ENCODE measurements at places on chromosomes 7 and 10. TPM values are rescaled to one million over a fixed set of nuclear protein-coding genes. Genes with fewer than 3 reads are reported as not detected.
A peak's percentile ranks its signal among the peaks of the same experiment; 100 is the strongest.

CALHM3 gene
- not detected for total RNA-seq

PTPN20 gene
- 14.2 TPM for total RNA-seq

ANXA8L1 gene
- total RNA-seq = 2.4 TPM

VGF gene
- total RNA-seq = not detected

HGF gene
- 5.6 TPM for total RNA-seq

CASTOR2 gene
- total RNA-seq = 35.6 TPM

PKD2L1 gene
- total RNA-seq = 0.44 TPM

GFRA1 gene
- total RNA-seq = 4.9 TPM

NACAD gene
- total RNA-seq = 5.5 TPM

ZNF467 gene
- 10.4 TPM for total RNA-seq

VENTX gene
- total RNA-seq = 1.3 TPM

EPO gene
- not detected for total RNA-seq

ACBD7 gene
- total RNA-seq = not detected

IFT22 gene
- total RNA-seq = 17.0 TPM

GRCh38 chr10:14487488-14487883 lies 156.8 kb upstream of the FRMD4A start:
- no peak for DNase-seq

GRCh38 chr7:29883462-29884398 lies 77.4 kb downstream of the WIPF3 start:
- no peak for DNase-seq

- no peak for DNase-seq
These were observed 62.8 kb downstream of the BICC1 start for GRCh38 chr10:58575491-58575890.

DNA sequence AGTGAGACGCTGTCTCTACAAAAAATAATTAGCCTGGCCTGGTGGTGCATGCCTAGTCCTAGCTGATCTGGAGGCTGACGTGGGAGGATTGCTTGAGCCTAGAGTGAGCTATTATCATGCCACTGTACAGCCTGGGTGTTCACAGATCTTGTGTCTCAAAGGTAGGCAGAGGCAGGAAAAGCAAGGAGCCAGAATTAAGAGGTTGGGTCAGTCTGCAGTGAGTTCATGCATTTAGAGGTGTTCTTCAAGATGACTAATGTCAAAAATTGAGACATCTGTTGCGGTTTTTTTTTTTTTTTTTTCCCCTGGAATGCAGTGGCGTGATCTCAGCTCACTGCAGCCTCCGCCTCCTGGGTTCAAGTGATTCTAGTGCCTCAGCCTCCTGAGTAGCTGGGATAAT lies 5.4 kb downstream of the PPIA start:
- DNase-seq = no peak

GRCh38 chr7:148963583-148964482 lies 64.5 kb downstream of the PDIA4 start:
- no peak for DNase-seq

DNA sequence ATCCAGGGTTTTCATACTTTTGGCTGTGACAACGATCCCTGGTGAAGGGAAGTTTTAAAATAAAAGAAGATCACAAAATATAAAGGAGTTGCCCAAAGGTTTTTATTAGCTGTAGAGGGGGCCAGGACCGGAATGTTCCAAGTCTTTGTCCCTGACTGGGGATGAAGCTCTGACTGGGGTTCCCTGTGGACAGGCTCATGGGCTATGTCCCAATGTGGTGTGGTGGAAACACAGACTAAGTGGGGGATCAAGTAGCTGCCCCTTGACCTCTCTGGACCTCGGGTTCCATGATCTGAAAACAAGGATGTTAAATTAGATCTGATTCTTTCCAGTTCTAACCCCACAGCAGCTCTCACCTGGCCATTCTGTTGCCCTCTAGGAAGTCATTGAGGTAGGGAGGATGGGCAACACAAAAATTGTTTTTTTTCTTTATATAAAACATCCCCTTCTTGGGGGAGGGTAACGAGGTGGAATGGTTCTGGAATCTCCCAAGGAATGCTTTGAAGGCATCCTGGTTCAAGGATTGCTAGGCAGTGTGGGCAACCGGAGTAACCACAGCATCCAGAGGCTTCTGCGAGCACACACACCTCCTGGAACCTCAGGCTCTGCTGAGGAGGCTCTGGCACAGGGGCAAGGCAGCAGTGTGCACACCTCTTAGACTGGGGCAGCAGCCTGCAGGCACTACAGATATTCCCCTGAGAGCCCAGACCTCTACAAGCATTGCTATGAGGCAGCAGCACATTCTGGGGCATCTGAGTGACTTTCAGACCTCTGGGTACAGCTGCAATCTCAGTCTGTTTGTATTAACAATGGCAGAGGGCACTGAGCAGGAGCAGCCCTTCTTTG lies 21.4 kb upstream of the CRYGN start:
- no peak for DNase-seq

- DNase-seq = no peak
These were observed 70.2 kb downstream of the LRGUK start for GRCh38 chr7:134197345-134197744.

- peak; percentile 47 for DNase-seq
These were observed 17.1 kb downstream of the MCU start for GRCh38 chr10:72709041-72709440.

GRCh38 chr7:132610995-132611394 lies 34.7 kb upstream of the PLXNA4 start:
- DNase-seq = no peak

- no peak for DNase-seq
These were observed 50.0 kb upstream of the PPP1R3C start for GRCh38 chr10:91682912-91683311.

DNA sequence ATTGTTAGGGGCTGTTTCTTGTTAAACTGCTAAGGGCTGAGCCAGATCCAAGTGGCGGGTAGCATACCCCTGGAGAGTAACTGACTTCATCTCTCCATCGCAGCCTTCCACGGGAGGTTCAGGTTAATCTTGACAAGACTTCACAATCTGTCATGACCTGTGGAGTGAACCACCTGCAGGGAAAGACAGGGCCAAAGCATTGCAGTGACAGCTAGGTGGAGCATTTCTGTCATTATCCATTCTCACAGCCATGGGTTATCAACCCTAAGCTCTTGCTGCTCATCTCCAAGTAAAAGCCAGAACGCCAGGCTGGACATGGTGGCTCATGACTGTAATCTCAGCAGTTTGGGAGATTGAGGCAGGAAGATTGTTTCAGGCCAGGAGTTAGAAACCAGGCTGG lies 17.2 kb downstream of the ABCC2 start:
- DNase-seq = no peak

GRCh38 chr10:75040576-75040975 lies 70.9 kb upstream of the SAMD8 start:
- no peak for DNase-seq

DNA sequence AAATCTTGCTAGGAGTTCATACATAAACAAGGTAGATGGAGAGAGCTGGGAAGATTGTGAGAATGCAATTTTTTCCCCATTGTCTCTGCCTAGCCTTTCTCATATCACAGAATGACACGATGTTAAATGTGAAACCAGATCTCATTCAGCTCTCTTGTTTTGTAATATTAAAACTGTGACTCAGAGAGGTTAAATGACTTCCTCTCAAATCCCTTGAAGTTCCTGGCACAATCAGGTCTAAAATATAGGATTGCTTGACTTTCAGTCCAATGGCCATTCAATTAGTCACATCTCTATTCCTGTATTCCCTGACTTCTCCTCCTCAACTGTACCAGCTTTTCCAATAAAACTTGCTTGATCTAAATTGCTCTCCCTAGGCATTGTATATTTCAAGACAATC lies 3.1 kb downstream of the ANKRD22 start:
- no peak for DNase-seq

- DNase-seq = peak; percentile 84
These were observed 25.0 kb upstream of the PODXL start for GRCh38 chr7:131581241-131582051.

GRCh38 chr7:131533151-131533559 lies 23.3 kb downstream of the PODXL start:
- peak; percentile 68 for DNase-seq

- no peak for DNase-seq
These were observed 1.4 kb downstream of the ANKMY2 start for GRCh38 chr7:16644157-16644556.

- DNase-seq = no peak
These were observed 73.1 kb upstream of the HECW1 start for GRCh38 chr7:43039346-43039745.

GRCh38 chr10:29658984-29659965 lies 24.5 kb upstream of the SVIL start:
- peak; percentile 62 for DNase-seq

DNA sequence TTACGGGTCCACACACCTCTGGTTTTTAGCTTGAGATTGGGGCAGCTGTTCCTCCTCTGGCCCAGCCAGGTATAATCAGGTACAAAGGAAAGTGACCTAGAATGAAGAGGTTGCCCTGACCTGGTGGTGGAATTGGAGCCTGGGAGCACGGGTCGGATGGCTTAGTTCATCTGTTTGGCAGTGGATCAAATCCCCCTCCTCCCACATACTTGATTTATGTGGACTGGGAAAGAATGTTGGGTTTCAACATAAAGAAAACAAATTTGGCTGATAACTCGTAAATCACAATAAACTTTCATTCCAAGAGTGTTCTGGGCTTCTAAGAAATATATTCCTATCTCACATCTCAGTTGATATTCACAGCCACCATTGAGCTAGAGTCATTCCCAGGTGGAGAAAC lies 186.8 kb downstream of the CUX1 start:
- DNase-seq = no peak

- no peak for DNase-seq
These were observed 145.2 kb downstream of the AUTS2 start for GRCh38 chr7:69743436-69743835.

- DNase-seq = no peak
These were observed 47.7 kb downstream of the LYZL2 start for GRCh38 chr10:30581779-30582380.

GRCh38 chr7:31805209-31805818 lies 118.3 kb downstream of the PPP1R17 start:
- no peak for DNase-seq

- DNase-seq = no peak
These were observed 490 bp downstream of the TNS3 start for GRCh38 chr7:47581438-47581803.

DNA sequence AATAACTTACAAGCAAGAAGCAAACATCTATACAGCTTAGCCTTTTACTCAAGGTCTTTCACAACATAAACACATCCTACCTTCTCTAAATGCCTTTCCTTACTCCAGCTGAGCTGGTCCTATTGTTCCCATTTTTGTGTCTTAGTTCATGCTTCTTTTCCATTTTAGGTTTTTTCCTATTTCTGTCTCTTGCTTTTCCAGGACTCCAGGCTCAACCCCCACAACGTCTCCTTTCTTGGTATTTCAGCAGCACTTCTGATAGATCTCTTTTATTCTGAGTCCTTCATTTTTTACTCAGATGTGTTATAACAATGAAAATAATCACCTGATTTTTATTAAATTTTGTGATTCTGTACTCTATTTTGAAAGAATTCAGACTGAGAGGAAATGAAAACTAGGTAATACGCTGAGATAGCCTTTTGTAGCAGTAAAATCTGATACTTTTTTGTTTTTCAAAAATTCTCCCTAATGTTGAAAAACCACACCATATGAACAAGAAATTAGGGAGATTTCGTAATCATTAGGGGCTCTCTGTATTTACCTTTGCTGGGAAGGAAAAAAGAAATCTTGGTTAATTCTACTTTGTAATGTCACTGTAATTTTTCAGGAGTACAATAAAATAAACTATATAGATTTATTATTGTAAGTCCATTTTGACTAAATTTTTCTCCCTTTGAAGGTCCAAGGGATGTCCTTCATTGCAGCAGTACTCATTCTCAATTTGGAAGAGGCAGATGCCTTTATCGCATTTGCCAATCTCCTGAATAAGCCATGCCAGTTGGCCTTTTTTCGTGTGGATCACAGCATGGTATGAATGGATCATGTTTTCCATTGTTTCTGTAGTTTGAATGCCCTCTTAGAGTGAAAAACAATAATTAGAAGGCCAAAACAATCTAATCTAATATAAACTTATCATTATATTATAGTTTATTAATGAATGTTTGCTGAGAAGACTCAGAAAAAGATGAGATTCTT lies 24.0 kb upstream of the HELLS start:
- DNase-seq = no peak

DNA sequence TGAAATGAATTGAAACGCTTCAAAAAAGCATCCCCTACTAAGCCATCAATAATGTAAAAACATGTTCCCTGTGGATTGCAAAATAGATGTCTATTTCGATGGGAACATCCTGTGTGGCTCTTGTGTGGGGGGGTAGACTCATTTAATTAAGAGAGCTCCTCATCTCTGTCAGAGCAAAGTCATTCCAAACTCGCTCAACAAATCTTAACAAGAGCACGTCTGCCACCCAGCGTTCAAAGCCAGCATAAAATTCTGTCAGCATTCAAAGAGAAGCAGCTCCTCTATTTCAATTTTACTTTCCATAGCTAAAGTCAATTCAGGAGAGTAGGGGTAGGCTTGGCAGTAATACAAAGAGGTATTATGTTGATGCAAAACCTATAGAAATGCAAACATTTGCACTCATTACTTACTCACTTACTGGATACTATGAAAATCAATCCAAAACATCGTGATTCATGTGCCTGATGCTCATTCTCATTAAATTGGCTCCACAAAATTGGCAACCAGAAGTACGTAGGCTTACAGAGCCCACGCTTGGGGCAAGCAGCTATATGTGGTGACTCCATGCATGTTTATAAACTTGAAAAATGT lies 114.9 kb downstream of the IPMK start:
- peak; percentile 28 for DNase-seq

GRCh38 chr7:48053736-48054135 lies 18.4 kb downstream of the C7orf57 start:
- no peak for DNase-seq

- DNase-seq = no peak
These were observed 52.1 kb upstream of the LMTK2 start for GRCh38 chr7:98054585-98054984.

DNA sequence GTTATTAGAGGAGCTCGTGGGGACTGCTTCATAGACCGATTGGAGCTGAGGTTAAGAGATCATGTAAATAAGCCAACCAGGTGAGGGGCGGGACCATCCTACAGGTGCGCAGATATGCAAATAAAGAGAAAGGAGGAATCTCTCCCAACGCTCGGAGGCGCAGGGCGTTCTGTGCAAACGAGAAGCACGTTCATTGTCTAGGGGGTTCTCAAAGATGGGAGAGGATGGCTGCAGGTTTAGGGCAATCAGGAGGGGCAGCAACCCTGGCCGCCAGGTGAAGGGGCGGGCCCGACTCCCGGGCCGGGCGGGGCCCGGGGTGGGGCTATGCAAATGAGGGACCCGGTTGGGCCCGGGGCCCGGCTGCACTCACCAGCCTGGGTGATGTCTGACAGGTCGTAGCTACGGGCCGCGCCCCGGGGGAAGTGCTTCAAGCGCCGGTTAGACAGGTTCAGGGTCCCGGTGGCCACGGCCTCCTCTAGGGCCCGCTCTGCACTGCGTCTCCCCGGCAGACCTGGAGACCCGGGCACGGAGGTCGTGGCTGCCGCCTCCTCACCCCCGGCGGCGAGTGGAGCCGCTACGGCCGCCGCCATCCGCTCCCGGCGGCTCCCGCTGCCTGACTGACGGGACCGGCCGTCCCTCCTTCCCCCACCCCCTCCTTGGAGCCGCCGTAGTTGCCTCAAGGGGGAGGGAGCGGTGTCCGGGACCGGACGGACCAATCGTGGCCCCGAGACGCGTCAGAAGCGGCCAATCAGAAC lies at the start of gene LRCH4:
LRCH4 (minus strand) TSS at position 619 of the 755 bp plus-strand sequence; CDS start at position 590, 29 bp downstream.
- DNase-seq = no peak
